ENCODE measurements at places on chromosomes 6 and 20.
A peak's percentile ranks its signal among the peaks of the same experiment; 100 is the strongest.

DNA sequence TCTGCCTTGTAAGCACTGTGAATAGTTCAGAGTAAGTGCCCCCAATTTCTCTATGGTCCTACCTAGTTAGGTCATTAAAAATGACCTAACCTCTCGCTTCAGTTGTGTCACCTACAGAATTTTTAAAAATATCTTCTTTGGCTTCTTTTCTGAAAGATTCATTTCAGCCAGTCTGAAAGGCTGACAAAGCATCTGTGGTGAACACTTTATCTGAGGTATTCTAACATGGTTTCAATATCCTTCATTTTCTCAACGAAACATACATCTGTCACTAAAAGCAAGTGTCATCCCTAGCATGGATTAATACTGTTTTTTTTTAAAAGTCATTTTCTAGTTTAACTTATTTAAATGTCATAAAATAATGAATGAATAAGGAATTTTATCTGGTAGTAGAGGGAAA, 5.1 kb downstream of the DPM1 start:
- DNase-seq: no peak

- DNase-seq: peak; percentile 54
These were observed at the start of gene C6orf141 for GRCh38 chr6:49550492-49551077. Gene C6orf141 (plus strand): TSS chr6:49550668. CDS start chr6:49550793, 125 bp downstream.

DNA sequence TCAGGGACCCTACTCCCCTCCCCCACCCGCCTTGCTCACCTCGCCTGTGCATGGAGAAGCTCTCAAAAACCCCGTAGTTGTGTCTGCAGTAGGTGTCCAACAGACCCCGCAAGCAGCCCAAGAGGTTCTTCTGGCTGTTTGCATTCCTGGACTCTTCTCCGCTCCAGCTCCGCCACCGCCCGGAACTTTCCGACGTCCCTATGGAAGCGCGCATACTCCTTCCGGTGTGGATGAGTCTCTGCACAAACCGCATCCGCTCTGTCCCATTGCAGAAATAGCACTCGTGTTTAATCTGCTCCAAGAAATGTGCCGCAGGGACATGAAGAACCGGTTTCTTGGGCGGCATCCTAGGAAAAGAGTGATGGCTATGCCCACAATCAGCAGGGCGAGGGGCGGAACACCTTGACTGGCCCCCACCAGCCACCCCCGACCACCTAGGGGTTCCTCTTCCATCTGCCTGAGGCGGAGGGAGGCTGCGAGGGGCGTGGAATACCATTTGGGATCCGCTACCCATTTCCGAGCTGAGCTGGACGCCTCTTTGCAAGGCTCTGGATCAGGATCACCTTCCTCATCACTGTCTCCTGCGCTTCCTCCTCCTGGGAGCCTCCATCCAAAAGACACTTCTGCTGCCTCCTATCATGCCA, 20.2 kb downstream of the HLA-DRA start:
- DNase-seq: no peak

GRCh38 chr6:150641398-150642139, 41.9 kb downstream of the PLEKHG1 start:
- no peak for DNase-seq

GRCh38 chr6:34736823-34737222, 20.5 kb upstream of the SNRPC start:
- DNase-seq: no peak

GRCh38 chr6:30091577-30092381, 16.2 kb upstream of the RNF39 start:
- no peak for DNase-seq

DNA sequence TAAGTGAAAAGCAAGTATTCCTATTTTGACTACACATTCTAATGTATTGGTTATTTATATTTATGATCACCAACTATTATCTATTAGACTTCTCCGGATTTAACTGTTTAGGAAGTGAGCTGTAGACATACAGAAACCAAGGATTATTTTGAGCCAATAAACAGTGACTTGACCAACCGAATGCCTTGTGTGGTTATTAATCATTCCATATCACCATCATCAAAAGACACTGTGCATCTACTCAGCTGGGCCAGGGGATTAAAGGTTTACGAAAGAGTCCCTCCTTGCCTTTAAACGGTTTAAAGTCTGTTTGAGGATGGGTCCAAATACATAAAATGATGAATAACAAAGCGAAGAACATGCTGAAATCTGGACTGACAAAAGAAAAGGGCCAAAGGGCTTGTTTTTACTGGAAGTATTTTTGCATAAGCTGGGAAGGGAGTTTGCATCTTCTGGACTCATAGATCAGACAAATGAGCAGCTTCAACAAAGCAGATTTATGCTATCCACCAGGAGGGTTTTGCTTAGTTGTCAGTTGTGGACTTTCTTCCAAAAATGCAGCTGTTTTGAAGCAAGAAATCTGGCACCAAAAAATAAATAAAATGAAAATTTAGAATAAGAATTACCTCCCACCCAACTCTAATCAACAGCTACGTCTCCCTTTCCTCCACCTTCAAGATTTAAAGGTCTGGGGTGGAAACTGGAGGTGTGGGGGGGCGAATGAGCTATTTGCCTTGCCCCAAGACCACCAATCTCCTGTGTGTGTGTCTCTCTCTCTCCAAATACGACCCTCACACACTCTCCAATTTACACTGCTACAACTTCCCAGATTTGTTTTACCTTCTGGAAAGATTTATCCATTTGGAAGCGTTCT, 33.6 kb upstream of the ID4 start:
- no peak for DNase-seq

DNA sequence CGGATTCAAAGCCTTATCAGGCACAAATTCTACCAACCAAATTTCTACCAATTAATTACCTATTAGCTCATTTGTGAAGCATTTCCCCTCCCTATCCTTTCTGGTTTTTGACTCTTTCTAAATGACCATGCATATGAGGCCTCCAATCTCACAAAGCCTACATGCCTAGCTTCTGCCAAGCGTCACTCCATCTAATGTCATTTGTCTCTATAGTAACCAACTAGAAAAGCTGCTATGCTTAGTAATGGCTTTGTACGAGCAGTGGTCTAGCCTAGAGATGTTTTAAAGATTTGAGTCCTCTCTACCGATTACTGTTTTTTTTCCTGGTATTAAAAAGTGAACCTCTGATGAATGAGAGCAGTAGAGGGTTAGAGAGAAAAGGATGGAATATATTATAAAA, 4.8 kb upstream of the ASF1A start:
- no peak for DNase-seq

- DNase-seq: no peak
These were observed 40.4 kb upstream of the TINAG start for GRCh38 chr6:54267798-54268197.

DNA sequence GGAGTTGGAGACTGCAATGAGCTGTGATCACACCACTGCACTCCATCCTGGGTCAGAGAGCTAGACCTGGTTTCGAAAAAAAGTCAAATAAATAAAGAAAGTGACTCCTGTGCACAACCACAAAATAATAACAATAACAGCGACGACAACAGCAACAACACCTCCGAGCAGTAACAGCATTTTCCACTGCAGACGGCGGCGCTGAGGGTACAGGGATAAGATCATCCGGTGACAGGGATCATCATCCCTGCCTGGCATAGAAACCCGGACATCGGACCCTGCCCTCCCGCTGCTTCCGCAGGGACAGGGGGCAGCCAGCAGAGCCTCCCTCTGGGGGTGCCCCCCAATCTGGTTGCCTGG, 11.5 kb downstream of the SRXN1 start:
- DNase-seq: no peak

- DNase-seq: peak; percentile 27
These were observed 35.7 kb downstream of the CEBPB start for GRCh38 chr20:50226093-50226974.

DNA sequence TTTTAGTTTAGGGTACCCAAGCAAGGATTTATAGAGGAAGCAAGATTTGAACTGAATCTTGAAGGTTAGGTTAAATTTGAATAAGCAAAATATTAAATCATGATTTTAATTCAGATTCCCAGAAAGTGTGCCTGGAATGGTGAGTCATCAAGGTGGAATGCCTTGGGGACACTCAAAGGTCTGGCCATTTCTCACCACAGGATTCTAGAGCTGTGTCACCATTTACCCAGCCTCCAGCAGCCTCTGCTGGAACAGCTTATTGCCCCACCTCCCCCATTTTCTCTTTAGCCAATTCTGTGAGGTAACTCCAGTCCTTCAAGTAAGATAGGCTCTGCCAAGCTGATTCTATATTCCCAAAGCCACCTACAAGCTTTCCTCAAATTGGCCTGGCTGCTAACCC, 181.4 kb downstream of the SIM1 start:
- no peak for DNase-seq

DNA sequence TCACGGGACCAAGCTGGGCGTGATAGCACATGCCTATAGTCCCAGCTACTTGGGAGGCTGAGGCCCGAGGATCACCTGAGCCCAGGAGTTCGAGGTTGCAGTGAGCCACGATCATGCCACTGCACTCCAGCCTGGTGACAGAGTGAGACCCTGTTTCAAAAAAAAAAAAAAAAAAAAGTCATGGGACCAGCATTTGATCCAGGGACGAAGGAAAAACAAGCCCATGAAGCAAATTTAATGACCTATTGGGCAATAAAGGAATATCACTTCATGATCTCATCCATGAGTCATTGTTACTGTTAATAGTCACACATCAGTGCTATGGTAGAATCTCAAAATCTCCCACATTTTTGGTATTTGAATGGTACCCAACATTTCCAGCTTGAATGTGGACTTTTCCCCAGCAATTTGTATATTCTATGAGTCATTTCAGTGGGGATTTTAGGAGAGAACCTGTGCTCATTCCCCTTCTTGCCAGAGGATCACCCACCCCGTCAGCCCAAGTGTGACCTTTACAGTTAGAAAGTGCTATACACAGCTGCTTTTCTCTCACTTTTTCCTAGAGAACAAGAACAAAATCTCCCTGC, 8.5 kb upstream of the SOD2 start:
- peak; percentile 17 for DNase-seq

DNA sequence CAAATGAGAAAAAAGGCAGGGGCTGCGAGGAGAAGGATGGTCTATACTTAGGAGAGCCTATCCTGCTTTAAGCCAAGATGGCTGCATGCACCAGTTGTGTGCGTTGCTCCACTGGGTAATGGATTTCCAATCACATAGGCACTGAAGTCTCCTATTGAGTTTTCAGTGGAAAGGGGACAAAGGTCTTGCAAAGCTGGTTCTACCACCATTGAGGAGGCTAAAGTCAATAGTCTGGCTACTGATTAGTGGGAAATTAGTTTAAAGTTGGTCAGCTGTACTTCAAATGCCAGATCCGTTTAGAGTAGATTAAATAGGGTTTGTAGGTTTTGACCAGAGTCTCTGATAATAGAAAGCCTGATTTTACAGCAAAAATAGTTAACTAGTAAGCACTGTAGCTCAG, 104.9 kb downstream of the SESN1 start:
- DNase-seq: no peak

DNA sequence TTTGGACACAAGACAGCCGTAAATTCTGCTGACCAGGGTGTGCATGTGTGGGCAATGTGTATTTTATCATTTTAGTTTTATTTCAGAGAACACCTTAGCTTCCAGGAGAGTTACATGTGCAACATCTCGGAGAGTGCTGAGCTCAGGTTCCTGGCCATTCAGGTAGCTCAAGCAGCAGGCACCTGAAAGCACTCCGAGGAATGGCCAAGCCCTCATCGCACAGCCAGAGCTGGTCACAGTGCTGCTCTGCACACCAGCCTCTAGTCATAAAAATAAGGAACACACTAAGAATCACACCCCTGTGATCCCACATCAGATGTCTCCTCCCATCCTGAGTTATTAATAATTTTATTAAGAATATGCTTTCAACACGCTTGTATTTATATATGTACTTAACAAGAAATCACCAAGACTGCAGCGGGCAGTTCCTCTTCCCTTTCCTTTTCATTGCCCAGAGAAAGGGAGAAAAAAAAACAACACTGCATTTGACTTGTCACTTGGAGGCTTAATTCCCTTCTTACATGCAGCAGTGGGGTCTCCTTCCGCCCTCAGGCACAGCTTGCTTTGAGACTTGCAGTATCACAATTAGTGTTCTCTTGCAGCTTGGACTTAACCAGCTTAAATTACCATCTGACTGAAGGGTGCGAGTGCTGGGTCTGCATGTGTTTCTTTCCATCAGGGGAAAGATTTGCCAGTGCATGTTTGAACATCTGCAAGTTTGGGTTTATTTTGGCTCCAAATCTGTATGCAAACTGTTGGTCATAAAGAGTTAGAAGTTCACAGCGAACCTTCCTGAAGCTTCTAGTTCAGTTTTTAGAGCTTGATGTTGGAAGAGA, 36.0 kb upstream of the IRF4 start:
- no peak for DNase-seq

GRCh38 chr6:155066361-155066760, 71.2 kb downstream of the TIAM2 start:
- DNase-seq: no peak

- no peak for DNase-seq
These were observed 13.2 kb upstream of the ARMC12 start for GRCh38 chr6:35723587-35723986.

GRCh38 chr6:93676581-93676980, 257.2 kb upstream of the EPHA7 start:
- no peak for DNase-seq

DNA sequence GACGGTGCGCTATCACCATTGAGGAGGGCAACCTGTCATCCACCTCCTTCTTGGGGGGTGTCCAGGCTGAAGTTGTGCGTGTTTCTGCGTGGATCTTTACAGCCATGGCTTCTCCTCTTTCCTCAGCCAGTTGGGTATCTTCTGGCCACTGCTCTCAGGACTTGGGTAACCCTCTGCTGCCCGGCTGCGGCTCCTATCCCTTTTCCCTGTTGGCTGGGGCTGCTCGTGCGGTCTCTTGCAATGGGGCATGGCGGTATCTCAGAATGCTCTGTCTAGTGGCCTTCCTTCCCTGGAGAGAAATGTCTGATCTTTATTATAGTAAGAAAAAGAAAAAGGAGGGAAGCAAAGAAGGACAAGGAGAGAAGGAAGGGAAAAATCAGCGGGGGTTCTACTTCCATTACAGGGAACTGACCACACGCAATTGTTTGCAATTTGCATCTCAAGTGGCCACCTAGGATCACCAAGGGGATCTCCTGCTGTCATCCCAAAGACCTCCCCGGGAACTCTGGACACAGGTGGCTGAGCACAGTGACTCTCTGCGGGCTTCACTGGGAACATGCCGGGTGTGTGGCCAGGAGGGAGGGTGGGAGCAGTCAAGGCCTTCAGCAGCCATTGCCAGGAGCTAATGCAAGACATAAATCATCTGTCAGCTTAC, 60.8 kb downstream of the NPEPL1 start:
- no peak for DNase-seq

- DNase-seq: no peak
These were observed 21.7 kb downstream of the ECI2 start for GRCh38 chr6:4113649-4114048.

Data from activated CD4-positive, alpha-beta T cell treated with anti-CD3 and anti-CD28 coated beads for 48 hours (primary cell).